GM23338 (cell line): ENCODE measurements at places on chromosomes 5 and 9. TPM values are rescaled to one million over a fixed set of nuclear protein-coding genes. Genes with fewer than 3 reads are reported as not detected.

NTNG2 gene
- total RNA-seq: 0.39 and 1.7 TPM in 2 replicates

CFAP77 gene
- total RNA-seq: 0.97 and 2.1 TPM in 2 replicates

SPINK6 gene
- not detected in 2 replicates for total RNA-seq

BAAT gene
- total RNA-seq: 0.14 and 0.58 TPM in 2 replicates

SLIT3 gene
- 0.59 and 4.3 TPM in 2 replicates for total RNA-seq

RGMB gene
- total RNA-seq: 34.1 and 34.3 TPM in 2 replicates

ISL1 gene
- 0.38 and 1.8 TPM in 2 replicates for total RNA-seq

- DNase-seq: no peak
These were observed 69.8 kb downstream of the KIF24 start for GRCh38 chr9:34259315-34259714.

DNA sequence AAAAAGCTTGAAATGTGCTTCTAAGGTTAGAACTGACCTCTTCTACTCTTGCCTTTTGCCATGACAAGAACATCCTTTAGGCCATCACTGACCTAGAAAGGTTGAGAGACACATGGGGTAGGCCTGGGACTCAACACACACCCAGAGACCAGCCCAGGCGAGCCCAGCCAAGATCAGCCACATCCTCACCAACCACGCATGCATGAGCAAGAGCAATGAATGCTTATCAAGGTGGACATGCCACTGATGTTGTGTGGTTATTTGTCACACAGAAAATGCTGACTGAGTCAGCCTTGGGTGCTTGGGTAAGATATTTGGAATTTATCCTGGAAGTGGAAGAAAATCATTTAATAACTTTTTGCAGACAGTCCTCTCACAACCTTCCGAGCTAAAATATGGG lies 39.4 kb downstream of the SMIM23 start:
- DNase-seq: no peak

DNA sequence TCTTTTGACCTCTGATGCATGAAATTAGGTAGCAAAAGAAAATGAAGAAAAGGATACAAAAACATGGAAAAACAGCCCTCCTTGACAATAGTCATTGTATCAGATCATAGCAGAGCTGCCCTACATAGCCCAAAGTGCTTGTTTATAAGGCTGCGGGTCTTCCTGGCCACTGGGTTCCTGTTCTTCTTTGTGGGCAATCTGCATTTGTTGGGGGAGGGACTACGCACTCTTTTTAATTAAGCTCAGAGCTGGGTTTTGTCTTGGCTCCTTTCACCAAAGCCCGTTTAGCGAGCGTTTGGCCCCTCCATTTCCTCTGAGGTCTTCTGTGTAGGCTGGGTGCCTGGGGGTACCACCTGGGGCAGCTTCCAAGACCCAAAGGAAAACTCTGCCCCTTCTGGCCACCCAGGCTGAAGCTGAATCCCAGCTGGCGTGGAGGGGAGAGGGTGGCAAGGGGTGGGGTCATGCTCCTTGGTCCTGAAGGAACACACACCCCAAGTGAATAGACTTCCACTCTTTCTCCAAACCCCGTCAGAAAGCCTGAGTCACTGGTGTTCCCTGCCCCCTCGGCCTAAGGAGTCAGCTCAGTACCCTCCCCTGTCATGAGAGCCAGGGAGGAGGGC lies 6.5 kb upstream of the PAX5 start:
- DNase-seq: peak; percentile 45

DNA sequence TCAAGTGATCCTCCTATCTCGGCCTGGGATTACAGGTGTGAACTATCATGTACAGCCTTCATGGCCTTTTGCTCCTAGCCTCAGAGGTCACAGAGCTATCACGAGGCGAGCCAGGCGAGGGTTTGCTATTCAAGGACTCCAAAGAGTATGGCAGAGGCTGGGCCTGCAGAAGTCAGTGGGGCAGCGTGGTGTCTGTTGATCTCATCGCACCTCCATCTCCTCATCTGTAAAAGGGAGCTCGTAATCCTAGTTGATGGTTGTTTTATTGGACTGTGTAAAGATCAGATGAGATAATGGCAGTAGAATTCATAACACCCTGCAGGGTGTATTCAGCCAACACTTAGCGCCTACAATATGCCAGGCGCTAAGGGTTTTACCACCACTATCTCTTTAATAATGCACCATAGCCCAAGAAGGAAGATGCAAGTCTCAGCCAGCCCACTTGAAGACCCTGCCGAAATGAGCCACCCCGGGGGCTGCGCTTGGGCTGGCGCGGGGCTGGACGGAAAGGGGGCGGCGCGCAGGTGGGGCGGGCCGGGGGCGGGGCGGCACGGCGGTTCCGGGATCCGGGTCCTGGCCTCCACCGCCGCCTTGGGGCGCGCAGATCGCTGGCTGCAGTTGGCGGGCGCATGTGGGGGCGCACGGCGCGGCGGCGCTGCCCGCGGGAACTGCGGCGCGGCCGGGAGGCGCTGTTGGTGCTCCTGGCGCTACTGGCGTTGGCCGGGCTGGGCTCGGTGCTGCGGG lies at the start of gene GALNT12:
TSS of gene GALNT12 (plus strand) at position 601 of the 744 bp plus-strand sequence. CDS start at position 630, 29 bp downstream.
- peak; percentile 81 for DNase-seq

DNA sequence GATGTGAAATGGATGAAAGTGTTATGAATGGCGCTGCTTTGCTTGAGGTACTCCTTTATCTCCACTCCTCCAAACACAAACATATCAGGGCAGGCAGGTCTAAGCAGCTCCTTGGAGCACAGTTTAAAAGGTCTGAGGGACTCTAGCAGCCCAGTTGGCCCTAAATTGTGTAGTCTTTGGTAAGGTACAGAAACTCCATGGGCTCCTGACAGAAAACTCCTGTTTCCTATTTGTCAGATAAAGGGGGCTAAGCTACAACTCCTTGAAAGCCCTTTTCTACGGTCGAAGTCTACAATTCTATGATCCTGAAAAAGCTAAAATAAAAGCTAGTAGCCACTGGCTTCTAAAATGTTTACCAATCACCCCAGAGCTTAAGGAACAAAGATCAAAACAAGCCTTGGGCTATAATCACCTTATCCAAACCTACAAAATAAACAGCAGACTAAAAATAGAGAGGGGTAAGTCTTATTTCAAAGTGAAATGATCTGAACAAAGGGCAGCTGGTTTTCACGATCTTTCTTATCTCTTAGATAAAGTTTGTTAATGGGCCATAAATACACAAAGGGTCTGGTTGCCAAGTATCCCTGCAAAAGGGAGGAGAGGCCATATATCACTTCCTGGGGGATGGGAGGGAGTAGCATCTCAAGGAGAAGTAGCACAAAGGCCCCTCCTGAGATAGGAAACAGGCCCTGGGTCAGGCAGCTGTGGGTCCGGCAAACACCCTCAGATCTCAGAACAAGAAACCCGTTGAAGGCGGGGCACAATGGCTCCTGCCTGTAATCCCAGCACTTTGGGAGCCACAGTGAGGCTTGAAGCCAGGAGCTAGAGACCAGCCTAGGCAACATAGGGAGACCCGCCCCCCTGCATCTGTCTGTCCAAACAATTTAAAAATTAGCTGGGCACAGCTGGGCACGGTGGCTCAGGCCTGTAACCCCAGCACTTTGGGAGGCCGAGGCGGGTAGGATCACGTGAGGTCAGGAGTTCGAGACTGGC lies 28.3 kb upstream of the DENND4C start:
- DNase-seq: peak; percentile 31

GRCh38 chr9:123927625-123928532 lies 2.0 kb downstream of the DENND1A start:
- DNase-seq: no peak

- no peak for DNase-seq
These were observed 657.7 kb downstream of the PRR16 start for GRCh38 chr5:121121786-121122185.

DNA sequence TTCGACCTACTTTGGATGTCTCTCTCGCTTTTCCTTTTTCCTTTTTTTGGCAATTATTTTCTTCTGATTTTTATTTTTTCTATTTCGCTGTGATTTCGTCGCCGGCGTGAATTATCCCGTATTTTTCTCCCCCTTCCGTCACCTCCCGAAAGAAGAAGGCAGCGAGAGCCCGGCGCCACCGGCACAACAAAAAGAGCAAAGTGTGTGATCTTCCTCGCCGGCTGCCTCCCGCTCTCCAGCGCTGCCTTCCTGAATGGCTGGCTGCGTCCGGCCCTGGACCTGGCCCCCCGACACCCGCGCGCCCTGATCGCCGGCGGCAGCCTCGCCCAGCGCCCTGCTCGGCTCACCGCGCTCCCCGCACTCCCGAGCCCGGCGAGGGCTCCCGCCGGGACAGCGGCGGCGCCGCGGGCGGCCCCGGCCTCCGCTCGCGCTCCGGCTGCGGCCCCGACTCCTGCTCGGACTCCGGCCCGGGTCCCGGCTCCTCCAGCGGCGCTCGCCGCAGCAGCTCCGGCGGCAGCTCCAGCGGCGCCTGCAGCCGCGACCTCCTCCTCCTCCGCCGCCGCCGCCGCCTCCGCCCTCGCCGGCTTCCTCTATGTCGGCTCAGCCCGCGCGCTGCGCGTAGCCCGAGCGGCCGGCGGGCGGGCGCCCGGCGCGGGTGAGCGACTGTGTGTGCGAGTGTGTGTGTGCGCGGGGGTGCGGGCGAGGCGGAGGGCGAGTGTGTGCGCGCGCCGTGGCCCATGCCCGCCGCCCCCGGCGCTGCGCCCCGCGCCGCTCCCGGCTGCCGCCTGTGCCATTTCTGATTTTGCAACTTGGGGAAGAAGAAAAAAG lies 960 bp downstream of the NR2F1 start:
- peak; percentile 73 for DNase-seq

DNA sequence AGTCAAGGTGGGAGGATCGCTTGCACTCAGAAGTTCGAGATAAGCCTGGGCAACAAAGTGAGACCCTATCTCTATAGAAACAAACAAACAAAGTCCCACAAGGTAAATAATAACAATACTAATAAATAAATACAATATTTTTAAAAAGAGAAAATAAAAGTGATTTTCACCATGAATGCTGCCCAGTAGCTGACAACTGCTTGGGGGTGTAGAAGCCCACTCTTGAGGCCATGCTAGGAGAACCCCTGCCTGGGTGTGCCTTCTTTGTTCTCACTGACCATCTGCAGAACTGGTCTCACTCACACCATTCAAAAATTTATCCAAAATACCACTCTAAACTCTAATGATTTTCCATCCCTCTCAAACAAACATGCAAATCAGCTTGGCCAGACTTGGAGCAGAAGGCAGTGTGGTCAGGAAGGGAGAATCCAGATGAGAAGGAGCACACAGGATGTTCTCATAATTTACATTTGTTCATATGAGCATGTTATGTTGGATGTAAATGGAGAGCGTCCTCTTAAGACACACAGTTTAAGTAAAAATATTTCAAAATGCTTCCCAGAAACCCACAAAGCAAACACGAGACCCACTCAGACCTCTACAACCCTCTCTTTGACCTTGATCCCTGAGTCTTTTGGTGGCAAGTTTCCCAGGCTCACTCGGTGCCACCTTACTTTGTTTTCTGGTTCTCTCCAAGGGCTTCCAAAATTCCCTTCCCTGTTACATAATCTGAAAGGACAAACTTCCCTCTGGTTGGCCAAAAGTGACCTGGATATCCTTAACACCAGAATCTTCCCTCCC lies 7.9 kb upstream of the RAI14 start:
- no peak for DNase-seq

- no peak for DNase-seq
These were observed 129.1 kb downstream of the DOCK8 start for GRCh38 chr9:343773-344172.

GRCh38 chr9:127942216-127943010 lies 4.8 kb upstream of the DPM2 start:
- DNase-seq: peak; percentile 85

DNA sequence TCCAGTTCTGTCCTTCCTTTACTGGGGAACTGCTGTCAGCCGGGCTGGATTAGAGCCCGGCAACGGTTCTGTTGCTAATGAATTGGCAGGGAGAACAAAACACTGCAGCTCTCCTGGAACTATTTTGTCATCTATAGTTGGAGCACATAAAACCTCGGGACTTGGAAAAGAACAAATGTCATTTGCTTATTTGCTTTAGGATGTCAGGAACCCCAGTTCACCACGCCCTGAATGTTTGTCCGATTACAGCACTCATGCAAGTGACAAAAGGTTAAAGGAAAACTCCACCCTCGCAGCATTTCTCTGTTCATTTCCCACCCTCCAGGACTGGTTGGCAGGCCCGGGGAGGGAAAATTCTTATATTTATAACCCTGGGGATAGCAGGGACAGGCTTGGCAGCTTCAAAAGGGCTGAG lies 66.4 kb upstream of the PLPP1 start:
- DNase-seq: no peak

DNA sequence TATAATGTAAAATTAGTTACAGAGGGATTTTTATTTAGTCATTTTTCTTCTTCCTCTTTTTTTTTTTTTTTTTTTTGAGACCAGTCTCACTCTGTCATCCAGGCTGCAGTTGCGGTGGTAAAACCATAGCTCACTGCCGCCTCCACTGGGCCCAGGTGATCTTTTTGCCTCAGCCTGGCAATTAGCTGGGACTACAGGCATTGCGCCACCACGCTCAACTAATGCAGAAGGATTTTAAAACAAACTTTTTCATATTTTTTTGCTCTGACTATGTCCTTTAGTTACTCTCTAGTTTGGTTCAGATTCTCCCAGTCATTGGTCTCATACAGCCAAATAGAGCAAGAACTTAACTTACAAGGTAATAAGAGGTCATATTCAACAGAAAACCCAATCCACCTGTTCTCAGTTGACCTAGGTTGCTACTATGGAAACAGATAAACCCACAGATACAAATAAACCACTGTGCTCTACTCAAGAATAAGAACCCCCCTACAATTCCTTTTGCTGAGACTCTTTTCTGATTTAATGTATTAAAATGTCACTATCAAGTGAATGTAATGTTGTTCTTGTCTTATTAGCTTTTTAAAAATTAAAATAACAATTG lies 50.1 kb upstream of the TTC39B start:
- peak; percentile 64 for DNase-seq

- peak; percentile 87 for DNase-seq
These were observed 10.8 kb upstream of the IFNA2 start for GRCh38 chr9:21395778-21396717.

GRCh38 chr5:72641164-72641563 lies 134.0 kb upstream of the ZNF366 start:
- no peak for DNase-seq

DNA sequence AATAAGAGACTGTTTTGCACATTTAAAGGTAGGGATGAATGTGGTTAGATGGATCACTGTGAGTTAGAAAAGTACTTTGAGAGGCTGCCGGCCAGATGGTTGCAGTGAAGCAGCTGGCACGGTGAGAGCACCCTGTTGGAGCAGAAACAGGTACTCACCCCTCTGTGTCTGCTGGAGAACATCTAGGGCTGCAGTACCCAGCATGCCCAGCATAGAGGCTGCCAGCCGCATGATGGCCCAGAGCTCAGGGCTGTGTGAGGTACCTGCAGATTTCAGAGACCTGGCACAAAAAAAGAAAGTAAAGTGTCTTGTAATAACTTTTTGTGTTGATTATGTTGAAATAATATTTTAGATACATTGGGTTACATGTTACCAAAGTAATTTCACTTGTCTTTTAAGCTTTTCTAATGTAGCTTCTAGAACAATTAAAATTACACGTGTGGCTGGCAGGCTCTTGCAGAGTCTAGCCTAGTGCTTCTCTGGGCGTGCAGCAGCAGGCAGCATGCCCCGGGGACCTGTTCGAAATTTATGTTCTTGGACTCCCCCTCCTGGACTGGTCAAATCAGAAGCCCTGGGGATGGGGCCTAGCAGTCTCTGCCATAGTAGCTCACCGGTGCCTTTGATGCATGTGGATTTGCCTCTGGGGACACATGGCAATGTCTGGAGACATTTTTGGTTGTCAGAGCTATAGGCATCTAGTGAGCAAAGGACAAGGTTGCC lies 11.1 kb downstream of the WDR5 start:
- no peak for DNase-seq

GRCh38 chr5:140143521-140144258 lies 18.0 kb downstream of the IGIP start:
- DNase-seq: no peak

GRCh38 chr9:100322954-100323536 lies 29.7 kb downstream of the TEX10 start:
- DNase-seq: peak; percentile 70
